H1 (cell line): ENCODE measurements at places on chromosomes 4 and X. TPM values are rescaled to one million over a fixed set of nuclear protein-coding genes. Genes with fewer than 3 reads are reported as not detected.
A peak's percentile ranks its signal among the peaks of the same experiment; 100 is the strongest.

DNA sequence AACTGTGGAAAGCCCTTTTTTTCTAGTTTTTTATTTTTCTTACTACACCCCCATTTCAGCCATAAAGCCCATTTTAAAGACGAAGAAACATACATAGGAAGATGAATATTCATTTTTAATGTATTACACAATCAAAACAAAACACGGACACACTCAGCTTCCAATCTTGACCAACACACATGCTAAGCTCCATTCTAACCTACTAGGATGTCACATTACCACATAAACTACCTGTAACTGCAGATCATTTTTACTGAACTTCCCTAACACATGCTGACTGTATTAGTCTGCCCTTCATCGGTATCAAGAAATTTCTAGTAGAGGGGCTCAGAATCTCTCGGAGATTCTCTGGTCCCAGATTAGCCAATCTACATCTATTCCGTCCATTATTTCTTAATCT, 1.8 kb downstream of the CCNI start:
- H3K4me1 ChIP-seq, result peaks cover 6% of the 10 kb centered on the region; the same call in 1 of the 2 replicates
- no peak overlapping the region for H3K27ac ChIP-seq
- no peak for DNase-seq
- peak overlapping the region; percentile 82; the same call in 1 of the 2 replicates for H3K4me3 ChIP-seq

DNA sequence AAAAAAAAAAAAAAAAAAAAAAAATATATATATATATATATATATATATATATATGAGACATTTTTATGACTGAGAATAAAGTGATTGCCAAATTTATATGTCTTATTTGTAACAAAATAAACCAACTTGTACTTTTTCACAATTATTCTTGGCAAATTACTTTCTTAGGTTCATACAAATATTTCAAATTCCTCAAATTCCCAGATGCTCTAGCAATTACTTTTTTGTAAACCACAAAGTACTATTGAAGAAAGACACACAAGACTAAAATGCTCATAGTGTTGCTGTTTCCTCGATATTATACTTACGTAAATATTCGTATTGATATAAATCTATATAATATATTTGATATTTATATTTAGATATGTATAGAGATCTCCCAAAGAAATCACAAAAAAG, 390.0 kb downstream of the FAT4 start:
- no peaks in the 10 kb centered on the region for H3K36me3 ChIP-seq
- no peaks in the 10 kb centered on the region for H3K4me1 ChIP-seq
- H3K4me3 ChIP-seq, result no peak overlapping the region

DNA sequence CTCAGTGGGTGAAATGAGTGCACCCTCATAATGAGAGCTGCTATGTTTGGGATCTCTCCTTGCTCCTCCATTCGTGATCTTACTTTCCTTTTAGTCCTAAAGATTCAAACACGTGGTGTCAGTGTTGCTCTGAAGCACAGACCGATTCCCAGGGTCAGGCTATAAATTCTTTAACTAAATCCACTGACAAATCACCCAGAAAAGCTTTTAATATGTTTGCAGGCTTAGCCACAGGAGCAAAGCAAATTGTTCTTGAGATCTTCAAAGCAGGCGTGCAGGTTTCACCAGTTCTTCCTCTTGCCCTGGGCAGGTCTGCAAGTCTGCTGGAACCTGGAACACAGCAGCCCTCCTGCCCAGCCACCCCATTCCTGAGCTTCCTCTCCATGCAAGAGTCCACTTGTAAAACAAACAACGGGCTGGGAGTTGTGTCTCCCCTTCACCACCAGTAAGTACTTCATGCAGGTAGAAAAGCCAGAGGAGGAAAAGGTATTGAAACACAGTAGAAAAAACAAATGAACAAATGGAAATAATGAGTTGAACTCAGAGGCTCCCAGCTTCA, 70.1 kb upstream of the ENPP6 start:
- H3K27me3 ChIP-seq, result no peaks in the 10 kb centered on the region
- no peak overlapping the region for H3K4me3 ChIP-seq
- H3K36me3 ChIP-seq, result no peaks in the 10 kb centered on the region
- H3K4me1 ChIP-seq, result no peaks in the 10 kb centered on the region; the same call in 1 of the 2 replicates

GRCh38 chr4:75683482-75684155, 10.4 kb upstream of the G3BP2 start:
- H3K4me3 ChIP-seq, result no peak overlapping the region
- H3K27ac ChIP-seq, result no peak overlapping the region
- DNase-seq, result no peak
- no peaks in the 10 kb centered on the region for H3K27me3 ChIP-seq
- no peaks in the 10 kb centered on the region for H3K4me1 ChIP-seq

Gene XAGE1B
- not detected in 2 replicates for total RNA-seq

DNA sequence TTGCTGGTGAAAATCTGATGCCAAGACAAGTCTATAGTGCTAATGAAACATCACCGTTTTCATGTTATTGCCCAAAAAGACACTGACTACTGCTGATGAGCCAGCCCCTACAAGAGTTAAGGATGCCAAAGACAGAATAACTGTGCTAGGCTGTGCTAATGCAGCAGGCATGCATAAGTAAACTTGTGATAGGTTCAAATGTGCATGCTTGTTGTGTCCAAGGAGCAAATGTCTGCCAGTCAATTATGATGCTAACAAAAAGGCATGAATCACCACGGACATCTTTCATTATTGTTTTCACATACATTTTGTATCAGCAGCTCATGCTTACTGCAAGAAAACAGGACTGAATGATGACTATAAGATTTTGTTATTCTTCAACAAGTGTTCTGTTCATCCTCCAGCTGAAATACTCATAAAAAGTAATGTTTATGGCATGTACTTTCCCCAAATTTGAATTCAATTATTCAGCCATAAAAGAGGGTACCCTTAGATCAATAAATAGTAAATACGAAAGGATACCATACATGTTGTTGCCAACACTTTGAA, 306.9 kb upstream of the ARSJ start:
- no peak overlapping the region for H3K4me3 ChIP-seq
- no peaks in the 10 kb centered on the region for H3K27me3 ChIP-seq
- DNase-seq, result no peak
- no peak overlapping the region for H3K27ac ChIP-seq

DNA sequence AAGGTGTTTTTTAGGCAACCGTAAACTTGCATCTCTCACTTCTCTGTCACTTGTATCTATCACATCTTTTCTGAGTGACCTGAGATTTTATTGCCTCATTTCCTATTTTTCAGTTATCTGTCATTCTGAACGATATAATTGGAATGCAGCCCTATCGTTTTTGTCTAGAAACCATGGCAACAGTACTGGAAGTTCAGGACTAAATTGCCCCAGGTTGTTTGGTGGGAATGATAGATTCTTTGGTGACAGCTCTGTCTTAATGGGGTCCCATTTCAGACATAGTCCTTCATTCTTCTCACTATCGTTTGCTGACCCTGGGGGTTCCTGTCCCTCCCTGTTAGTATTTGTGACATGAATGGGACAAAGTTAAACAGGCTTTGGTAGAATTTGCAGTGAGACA, 267.7 kb upstream of the GALNT7 start:
- H3K27me3 ChIP-seq, result no peaks in the 10 kb centered on the region
- H3K4me1 ChIP-seq, result no peaks in the 10 kb centered on the region
- H3K4me3 ChIP-seq, result no peak overlapping the region
- no peaks in the 10 kb centered on the region for H3K36me3 ChIP-seq

DNA sequence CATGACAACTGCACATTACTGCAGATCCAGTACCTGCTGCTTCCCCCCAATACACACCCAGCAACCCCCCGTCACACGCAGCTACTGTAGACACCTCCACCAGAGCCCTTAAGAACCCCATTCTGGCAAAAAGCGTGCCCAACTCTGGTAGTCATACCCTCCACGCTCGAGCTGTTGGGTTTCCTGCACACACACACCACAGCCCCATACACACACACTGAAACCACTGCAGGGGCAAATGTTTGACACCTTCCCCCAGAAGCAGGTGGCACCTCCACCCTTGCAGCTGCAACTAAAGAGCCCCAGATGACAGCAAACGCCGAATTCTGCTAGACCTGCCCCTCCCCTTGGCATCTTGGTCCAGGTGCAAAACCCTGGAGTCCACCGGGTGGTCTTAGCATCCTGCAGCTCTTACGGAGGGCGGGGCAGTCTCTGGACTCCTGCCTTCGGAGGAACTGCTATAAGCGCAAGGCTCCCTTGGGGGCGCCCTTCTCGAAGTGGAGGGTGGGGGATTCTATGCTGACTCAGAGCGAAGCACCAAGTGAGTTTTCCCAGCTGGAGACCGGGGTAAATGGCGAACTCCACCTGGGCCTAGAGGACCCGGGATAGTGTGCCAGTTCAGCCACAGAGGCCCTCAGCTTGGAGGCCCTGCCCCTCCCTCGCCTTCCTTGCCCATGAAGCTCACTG, 1.5 kb downstream of the FRMPD3 start:
- no peaks in the 10 kb centered on the region for H3K36me3 ChIP-seq
- peak overlapping the region; percentile 39 for H3K4me3 ChIP-seq
- DNase-seq, result peak; percentile 73
- H3K4me1 ChIP-seq, result peaks cover 13% of the 10 kb centered on the region
- peaks cover 9% of the 10 kb centered on the region for H3K27me3 ChIP-seq
- no peak overlapping the region for H3K27ac ChIP-seq

Gene GCNA
- 0.95 and 0.96 TPM in 2 replicates for total RNA-seq

Gene LDB2
- 42.7 and 57.0 TPM in 2 replicates for total RNA-seq

DNA sequence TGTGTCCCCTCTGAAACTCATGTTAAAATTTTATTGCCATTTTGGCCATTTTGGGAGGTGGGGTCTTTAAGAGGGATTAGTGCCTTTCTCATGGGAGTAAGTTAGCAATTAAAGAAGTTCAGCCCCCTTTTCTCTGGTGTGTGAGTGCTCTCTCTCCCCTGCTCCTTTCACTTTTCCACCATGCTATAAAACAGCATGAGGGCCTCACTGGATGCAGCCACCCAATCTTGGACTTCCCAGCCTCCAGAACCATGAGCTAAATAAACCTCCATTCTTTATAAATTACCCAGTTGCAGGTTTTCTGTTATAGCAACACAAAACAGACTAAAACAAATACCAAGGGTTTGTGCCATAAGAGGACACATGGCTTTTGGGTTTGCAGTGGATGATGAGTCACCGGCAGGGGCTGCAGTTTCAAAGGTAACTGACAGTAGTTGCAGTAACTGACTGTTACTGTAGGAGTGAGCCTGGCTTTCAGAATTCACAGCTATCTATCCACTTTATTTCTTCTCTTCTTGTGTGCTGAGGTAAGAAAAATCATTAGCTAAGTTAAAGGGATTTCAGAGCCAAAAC, 121.5 kb downstream of the PPEF1 start:
- no peaks in the 10 kb centered on the region for H3K27me3 ChIP-seq
- no peaks in the 10 kb centered on the region for H3K4me1 ChIP-seq
- no peaks in the 10 kb centered on the region for H3K36me3 ChIP-seq
- DNase-seq, result no peak

DNA sequence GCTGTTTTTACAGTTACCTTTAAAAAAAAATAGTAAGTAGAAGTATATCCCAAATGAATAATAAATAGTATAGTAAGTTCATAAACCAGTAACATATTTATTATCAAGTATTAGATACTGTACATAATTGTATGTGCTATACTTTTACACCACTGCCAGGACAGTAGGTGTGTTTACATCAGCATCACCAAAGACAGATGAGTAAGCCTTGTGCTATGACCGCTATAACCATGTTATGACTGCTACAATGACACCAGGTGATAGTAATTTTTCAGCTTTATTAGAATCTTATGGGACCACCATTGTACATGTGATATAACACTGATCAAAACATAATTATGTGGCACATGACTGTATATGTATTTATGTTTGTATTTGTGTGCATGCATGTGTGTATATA, 27.3 kb downstream of the PABPC4L start:
- no peak overlapping the region for H3K4me3 ChIP-seq
- H3K27me3 ChIP-seq, result no peaks in the 10 kb centered on the region
- DNase-seq, result no peak

Gene IL15
- total RNA-seq, result 0.61 and 0.69 TPM in 2 replicates

DNA sequence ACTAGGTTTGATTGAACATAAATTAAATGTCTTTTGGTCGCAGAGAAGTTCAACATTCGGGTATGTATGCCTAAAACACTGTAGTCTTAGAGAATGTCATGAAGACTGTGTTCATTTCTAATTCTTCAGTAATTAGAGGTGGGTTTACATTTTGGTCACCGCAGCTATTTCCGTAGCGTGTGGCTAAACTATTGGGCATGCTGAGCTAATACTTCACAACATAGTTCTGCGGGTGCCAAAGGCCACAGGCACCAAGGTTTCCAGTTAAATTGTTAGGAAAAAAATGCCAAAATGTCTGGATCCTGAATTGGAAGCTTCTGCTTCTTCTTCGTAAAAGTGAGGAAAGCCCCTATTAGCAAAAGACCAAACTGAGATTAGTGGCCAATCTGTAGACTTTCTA, 25.1 kb downstream of the SMIM31 start:
- no peaks in the 10 kb centered on the region for H3K36me3 ChIP-seq
- no peak for DNase-seq
- H3K4me1 ChIP-seq, result no peaks in the 10 kb centered on the region
- H3K27me3 ChIP-seq, result no peaks in the 10 kb centered on the region
- H3K4me3 ChIP-seq, result no peak overlapping the region

DNA sequence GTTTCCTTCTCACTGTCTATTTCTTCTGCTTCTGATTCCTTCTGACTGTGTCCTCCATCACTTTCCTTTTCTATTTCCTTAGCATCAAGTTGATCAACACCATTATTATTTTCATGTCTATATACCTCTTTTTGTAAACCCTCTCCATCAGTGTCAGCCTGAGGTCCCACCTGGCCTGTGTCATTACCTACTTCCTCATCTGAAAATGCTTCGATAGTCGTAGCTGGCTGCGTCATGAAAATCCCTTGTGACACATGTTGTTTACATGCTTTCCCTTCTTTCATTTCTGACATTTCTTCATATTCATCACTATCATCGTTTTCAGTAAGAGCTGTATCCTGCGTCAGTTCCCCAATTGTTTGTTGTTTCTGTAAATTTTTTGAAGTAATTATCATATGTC, 39.6 kb downstream of the RPGR start:
- H3K4me1 ChIP-seq, result no peaks in the 10 kb centered on the region
- no peaks in the 10 kb centered on the region for H3K27me3 ChIP-seq
- H3K36me3 ChIP-seq, result no peaks in the 10 kb centered on the region; the same call in 1 of the 2 replicates
- DNase-seq, result no peak

DNA sequence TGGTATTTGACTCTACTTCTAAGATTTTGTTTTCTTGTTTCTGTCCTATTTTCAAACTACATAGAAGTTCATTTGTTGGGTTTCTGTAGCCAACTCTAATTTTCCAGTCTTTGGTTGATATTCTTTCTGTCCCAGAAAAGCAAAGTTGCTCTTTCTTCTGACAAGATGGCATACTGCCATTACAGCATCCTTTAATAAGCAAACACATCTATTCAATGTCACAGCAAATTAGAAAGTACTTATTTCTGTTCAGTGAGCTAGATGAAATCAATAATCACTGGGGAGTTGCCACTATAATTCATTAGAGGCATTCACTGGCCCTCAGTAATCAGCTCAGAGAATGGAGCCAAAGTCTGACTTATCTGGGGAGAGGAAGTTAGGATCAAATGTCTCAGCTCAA, 1258.0 kb upstream of the IGFBP7 start:
- no peak overlapping the region for H3K27ac ChIP-seq
- H3K27me3 ChIP-seq, result peaks cover 1% of the 10 kb centered on the region
- no peaks in the 10 kb centered on the region for H3K4me1 ChIP-seq
- no peaks in the 10 kb centered on the region for H3K36me3 ChIP-seq

Gene PLXNA3
- 18.2 and 23.5 TPM in 2 replicates for total RNA-seq
